ENCODE measurements at places on chromosomes 2 and 18. TPM values are rescaled to one million over a fixed set of nuclear protein-coding genes. Genes with fewer than 3 reads are reported as not detected.

DNA sequence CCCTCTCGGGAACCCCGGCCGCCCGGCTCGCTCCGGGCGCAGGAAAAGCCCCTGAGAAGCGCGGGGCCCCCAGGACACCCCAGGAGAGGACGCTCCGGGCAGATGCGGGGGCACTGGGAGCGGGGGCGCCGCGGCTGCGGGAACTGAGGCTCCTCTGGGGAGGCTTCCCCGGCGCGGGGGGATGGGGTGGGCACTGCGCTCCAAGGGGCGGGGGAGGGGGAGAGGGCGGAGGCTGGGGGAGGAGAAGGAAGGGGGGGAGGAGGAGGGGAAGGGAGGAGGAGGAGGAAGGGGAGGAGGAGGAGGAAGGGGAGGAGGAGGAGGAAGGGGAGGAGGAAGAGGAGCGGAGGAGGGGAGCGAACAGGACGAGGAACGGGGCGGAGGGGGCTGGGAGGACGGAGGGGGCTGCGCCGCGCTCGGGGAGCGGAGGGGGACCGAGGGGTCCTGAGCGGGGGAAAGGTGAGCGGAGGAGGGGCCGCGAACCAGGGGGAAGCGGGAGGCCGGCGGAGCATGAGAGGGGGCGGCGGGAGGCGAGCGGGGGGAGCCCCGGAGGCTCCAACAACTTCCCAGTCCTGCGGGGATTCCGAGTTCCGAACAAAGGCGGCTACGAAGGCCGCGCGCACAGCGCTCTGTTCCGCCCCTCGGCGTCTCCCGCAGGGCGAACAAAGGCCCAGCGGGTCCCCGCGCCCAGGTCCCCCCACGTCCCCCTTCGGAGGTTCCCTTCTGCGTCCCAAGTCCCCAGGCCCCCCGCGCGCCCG is 742 bp downstream of the PXDN start:
- H3K27me3 ChIP-seq = no peaks in the 10 kb centered on the region
- peak overlapping the region; percentile 75 for H3K4me3 ChIP-seq
- peaks cover 14% of the 10 kb centered on the region for H3K36me3 ChIP-seq
- peak overlapping the region; percentile 98 for H3K27ac ChIP-seq
- DNase-seq = peak; percentile 52

GRCh38 chr2:96264086-96264485 is 1.7 kb downstream of the TMEM127 start:
- peaks cover 45% of the 10 kb centered on the region for H3K4me1 ChIP-seq
- DNase-seq = no peak
- H3K27ac ChIP-seq = no peak overlapping the region

GRCh38 chr2:170332676-170333402 is 154.9 kb downstream of the MYO3B start:
- no peak overlapping the region for H3K4me3 ChIP-seq
- no peaks in the 10 kb centered on the region for H3K27me3 ChIP-seq
- no peaks in the 10 kb centered on the region for H3K36me3 ChIP-seq
- no peak for DNase-seq
- no peak overlapping the region for H3K27ac ChIP-seq

DNA sequence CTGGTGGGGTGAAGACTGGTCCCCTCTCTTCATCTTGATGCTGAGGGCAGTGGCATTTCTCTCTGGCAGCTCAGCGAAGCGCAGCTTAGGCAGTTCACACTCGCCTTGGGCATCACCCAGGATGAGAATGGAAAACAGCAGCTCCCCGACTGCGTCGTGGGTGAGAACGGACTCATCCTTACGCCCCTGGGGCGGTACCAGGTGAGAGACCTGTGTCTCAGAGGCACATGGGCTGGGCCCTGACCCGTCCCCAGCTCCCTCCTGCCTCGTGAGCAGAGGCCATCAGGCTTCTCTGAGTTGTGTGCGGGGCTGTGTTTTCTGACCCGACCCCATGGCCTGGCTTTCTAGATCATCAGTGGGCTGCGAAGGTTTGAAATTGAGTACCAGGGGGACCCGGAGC is 8.2 kb upstream of the CCDC74A start:
- H3K4me1 ChIP-seq = no peaks in the 10 kb centered on the region
- H3K36me3 ChIP-seq = no peaks in the 10 kb centered on the region
- no peak overlapping the region for H3K27ac ChIP-seq
- no peaks in the 10 kb centered on the region for H3K27me3 ChIP-seq
- no peak for DNase-seq
- no peak overlapping the region for H3K4me3 ChIP-seq

DNA sequence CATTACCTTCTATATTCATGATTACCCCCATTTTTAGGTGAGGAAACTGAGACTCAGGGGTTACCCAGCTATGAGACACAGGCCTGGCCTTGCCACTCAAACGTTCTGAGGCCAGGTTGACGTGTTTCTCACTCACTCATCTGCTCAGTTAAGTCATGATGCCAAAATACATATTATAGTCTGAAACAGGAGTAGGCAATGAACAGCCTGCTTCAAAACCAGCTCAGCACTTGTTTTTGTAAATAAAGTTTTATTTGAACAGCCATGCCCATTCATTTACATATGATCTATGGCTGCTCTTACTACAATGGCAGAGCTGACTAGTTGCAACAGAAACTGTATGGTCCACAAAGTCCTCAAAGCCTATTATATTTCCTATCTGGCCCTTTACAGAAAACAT is 74.1 kb upstream of the SMAD2 start:
- no peak overlapping the region for H3K4me3 ChIP-seq
- peaks cover 23% of the 10 kb centered on the region for H3K4me1 ChIP-seq
- peak overlapping the region; percentile 97 for H3K27ac ChIP-seq
- no peaks in the 10 kb centered on the region for H3K36me3 ChIP-seq

DNA sequence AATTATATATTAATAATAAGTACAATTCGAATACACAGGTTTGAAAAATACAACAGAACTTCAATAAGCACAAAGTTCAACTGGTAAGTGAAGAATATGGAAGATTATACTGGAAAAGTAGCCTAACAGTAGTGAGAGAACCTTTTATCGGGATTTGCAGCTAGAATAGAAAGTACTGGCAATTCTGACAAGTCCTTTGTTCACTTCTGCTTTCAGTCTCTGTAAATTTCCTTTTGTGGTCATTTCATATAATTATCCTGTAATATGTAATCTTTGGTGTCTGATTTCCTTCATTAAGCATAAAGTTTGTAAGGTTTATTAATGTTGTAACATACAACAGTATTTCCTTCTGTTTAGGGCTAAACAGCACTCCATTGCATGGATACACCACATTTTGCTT is 67.2 kb downstream of the CUL3 start:
- H3K36me3 ChIP-seq = peaks cover 4% of the 10 kb centered on the region
- H3K4me1 ChIP-seq = peaks cover 24% of the 10 kb centered on the region
- no peak overlapping the region for H3K4me3 ChIP-seq
- no peak for DNase-seq
- no peak overlapping the region for H3K27ac ChIP-seq

GRCh38 chr2:201363857-201364560 is 6.9 kb upstream of the FLACC1 start:
- H3K27me3 ChIP-seq = no peaks in the 10 kb centered on the region
- no peaks in the 10 kb centered on the region for H3K36me3 ChIP-seq
- H3K4me3 ChIP-seq = no peak overlapping the region
- no peak overlapping the region for H3K27ac ChIP-seq

DNA sequence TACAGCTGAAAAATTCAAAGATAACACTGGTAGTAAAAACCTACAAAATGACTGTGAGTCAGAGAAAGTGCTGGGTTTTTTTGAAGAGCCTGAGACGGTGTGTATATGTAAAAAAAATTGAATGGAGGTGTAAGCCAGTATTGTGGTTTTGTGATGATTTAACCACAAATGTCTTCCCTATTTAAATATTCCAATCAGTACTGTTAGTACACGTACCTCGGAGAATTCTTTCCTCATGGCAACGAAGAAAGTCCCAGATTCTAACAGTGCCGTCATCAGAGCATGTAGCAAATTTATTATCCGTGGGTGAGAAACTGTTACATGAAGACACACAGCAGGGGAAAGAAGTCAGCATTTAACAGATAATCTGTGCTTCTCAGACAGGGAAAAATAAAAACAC is 48.1 kb downstream of the WDR33 start:
- H3K27me3 ChIP-seq = no peaks in the 10 kb centered on the region
- DNase-seq = no peak
- no peaks in the 10 kb centered on the region for H3K4me1 ChIP-seq
- H3K27ac ChIP-seq = no peak overlapping the region
- H3K36me3 ChIP-seq = peaks cover 68% of the 10 kb centered on the region
- no peak overlapping the region for H3K4me3 ChIP-seq

- H3K27me3 ChIP-seq = no peaks in the 10 kb centered on the region
- no peaks in the 10 kb centered on the region for H3K36me3 ChIP-seq
- peak overlapping the region; percentile 93 for H3K4me3 ChIP-seq
- H3K4me1 ChIP-seq = peaks cover 26% of the 10 kb centered on the region
These were observed 1.4 kb downstream of the PRKD3 start for GRCh38 chr2:37323176-37323780.

GRCh38 chr18:13635046-13635445 is 91.3 kb downstream of the FAM210A start:
- no peaks in the 10 kb centered on the region for H3K36me3 ChIP-seq
- no peak overlapping the region for H3K4me3 ChIP-seq
- no peak overlapping the region for H3K27ac ChIP-seq
- H3K27me3 ChIP-seq = peaks cover 42% of the 10 kb centered on the region
- DNase-seq = no peak

DNA sequence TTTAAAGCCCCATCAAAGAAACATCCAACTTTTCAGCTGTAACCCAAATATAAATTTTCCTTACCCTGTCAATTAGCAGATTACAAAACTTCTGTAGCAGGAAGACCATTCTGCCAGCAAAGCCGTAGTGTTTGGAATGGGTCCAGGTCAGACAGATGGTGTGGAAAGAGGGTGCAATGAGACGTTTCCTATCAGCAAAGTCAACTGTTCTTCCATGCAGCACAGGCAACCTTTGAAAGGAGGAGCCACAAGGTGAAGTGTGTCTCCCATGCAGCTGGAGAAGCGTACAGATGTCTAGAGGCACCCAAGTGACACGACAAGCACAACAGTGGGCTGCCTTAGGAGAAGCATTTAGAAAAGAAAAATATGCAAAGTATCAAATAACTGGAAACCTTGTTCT is 83.7 kb downstream of the SP3 start:
- H3K4me1 ChIP-seq = peaks cover 6% of the 10 kb centered on the region
- H3K4me3 ChIP-seq = no peak overlapping the region

DNA sequence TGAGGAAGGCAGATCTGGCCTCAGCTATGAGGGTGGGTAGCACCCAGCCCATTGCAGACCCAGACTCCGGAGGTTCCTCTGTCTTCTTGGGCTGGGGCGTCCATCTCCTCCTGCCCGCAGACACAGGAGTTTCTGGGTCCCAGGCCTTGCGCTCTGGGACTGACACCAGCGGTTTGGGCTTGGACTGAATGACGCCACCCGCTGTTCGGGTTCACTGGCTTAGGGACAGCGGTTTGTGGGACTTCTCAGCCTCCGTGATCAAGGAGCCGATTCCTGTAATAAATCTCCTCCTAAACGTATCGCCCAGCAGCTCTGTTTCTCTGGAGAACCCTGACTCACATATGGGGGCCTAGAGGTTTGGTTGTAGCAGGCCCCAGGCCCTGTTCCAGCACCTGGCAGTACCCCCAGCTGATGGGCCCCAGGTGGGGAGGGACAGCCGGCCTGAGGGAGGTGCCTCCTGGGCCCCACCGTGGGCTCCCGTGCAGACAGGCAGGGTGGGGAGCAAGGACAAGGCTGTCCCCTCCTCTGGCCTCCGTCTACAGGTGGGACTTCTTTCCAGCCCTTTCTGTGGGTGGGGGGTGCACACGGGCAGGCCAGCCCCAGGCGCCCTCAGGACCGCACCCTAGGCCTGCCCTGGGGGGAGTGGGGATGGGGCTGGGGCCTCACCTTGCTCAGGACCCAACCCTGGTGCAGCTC is 4.5 kb upstream of the AQP12A start:
- DNase-seq = no peak
- peaks cover 15% of the 10 kb centered on the region for H3K27me3 ChIP-seq
- no peaks in the 10 kb centered on the region for H3K4me1 ChIP-seq

GTF2A1L gene
- total RNA-seq = not detected

DNA sequence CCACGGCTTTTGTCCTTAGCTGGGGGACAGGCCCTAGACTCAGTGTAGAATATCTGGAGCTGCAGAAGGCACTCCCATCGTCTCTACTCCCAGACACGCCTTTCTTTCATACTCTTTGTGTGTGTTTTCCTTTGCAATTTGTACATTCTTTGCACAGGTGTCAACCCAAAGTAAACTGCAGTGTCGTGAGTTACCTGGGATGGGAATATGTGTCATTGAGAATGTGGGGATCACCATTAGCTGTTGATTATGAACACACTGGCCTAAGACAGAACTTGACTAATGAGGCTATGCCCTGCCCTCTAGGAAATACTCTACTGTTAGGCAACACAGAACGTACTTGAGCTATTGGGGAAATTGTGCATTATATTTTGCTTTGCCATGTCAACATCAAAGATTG is 233.3 kb downstream of the SETBP1 start:
- no peak overlapping the region for H3K27ac ChIP-seq
- H3K27me3 ChIP-seq = no peaks in the 10 kb centered on the region
- H3K36me3 ChIP-seq = no peaks in the 10 kb centered on the region
- no peak for DNase-seq

SPATA3 gene
- total RNA-seq = not detected

DNA sequence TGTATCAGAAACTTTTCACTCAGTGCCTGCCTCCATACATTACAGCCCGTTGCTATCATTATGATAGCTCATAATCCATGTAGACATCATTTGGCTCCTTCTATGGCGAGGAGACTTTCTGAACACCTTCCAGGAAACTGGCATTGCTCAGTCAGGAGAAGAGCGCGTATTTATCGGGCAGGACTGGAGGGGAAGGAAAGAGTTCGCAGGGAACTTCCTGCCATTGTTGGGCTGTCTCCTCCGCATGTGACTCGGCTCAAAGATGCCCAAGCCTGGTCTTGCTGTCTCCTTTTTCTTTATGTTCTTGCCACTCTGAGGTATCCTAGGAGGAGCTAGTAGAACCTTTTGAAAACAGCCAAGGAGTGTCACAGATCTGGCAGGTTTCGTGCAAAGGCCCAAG is 156.8 kb downstream of the CTIF start:
- H3K27ac ChIP-seq = no peak overlapping the region
- H3K4me1 ChIP-seq = no peaks in the 10 kb centered on the region
- DNase-seq = no peak
- H3K36me3 ChIP-seq = no peaks in the 10 kb centered on the region
- H3K4me3 ChIP-seq = no peak overlapping the region

DNA sequence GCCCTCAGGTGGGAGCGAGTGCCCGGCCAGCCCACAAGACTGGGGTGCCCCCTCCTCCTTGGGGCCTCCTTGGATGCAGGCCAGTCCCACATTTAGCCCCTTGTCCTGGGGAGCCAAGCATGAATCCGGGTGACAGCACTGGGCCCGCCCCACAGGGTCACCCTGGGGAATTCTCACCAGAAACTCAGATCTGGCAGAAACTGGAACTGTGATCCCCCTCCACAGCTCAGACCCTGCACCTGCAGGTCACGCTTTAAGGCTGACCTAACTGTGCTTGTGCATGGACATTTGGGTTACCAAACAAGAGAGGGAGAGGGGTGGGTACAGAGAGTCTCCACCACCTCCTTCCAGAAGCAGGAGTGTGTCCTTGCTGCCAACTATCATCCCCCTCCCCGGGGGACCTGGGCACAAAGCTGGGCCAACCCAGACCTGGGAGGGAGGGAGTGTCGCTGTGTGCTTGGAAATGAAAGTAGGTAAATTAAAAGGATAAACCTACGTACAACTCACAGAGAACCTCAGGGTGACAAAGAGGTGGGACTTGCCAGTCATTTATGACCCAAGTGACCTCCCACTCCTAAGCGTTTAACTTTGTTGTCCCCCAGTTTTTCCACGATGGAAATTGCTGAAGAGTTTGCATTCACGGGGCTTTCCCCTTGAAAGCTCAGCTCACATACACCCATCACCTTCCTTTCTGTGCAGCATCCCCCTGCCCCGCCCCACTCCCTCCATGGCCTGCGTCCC is 9.1 kb downstream of the ITM2C start:
- no peak overlapping the region for H3K4me3 ChIP-seq
- no peak overlapping the region for H3K27ac ChIP-seq
- H3K27me3 ChIP-seq = no peaks in the 10 kb centered on the region
- H3K36me3 ChIP-seq = no peaks in the 10 kb centered on the region

Data from PC-3 (cell line).